ENCODE measurements at places on chromosomes 16 and 17.
A peak's percentile ranks its signal among the peaks of the same experiment; 100 is the strongest.

- DNase-seq, result no peak
These were observed 1.7 kb upstream of the METTL22 start for GRCh38 chr16:8619671-8620370.

DNA sequence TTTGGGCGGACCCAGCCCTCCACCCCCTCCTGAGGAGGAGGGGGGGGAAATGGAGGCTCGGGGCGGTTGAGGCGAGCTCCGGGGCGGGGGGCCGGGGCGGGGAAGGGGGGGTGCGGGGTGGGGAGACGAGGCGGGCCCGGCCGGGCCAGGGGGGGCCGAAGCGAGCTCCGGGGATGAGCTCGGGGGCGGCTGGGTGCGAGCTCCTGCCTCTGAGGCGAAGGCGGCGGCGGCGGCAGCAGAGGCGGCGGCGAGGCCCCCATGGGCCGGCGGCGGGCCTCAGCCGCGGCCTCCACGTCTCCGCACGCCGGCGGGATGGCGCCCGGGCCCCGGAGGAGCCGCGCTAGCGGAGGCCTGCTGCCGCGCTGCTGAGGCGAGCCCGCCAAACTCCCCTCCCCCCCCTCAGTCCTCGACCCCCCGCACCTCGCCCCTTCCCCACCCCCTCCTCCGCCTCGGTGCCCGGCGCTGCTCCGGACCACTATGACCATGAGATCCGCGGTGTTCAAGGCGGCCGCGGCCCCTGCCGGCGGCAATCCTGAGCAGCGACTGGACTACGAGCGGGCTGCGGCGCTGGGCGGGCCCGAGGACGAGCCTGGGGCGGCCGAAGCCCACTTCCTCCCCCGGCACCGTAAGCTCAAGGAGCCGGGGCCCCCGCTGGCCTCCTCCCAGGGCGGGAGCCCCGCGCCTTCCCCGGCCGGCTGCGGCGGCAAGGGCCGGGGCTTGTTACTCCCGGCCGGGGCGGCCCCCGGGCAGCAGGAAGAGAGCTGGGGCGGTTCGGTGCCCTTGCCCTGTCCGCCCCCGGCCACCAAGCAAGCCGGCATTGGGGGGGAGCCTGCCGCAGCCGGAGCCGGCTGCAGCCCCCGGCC, 596 bp downstream of the MSL1 start:
- DNase-seq, result peak; percentile 29

GRCh38 chr16:1741553-1742165, 29.7 kb downstream of the NME3 start:
- no peak for DNase-seq

DNA sequence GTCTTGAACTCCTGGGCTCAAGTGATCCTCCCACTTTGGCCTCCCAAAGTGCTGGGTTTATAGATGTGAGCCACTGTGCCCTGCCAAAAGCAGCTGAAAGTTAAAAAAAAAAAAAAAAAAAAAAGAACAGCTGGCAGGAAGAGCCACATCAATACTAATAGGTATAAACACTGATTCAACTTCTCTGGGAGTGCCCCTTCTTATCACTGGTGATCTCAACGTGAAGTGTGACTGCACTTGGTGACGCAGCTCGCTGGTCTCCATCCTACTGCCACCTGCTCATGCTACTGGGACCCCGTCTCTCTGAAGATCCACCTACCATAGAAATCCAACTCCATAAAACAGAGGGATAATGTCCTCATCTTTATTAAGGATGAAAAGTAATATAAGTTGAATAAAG, 40.8 kb downstream of the RNF157 start:
- no peak for DNase-seq

DNA sequence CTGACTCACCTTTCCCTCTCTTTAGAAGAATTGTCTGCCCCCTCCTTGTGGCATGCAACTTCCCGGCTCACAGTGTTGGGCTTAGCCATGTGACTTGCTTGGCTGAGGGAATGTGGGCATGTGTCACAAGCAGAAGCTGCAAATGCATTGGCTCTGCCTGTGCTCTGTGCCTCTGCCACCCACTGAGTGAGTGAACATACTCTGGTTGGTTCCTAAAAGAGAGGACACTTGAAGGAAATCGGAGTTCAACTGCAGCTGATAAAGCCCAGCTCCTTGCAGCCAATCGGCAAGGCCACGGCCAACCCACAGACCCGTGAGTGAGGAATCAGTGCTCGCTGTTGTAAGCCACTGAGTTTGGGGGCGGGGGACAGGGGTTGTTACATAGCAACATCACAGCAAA, 10.9 kb upstream of the GINS2 start:
- DNase-seq, result no peak

- no peak for DNase-seq
These were observed 3.0 kb downstream of the CD79B start for GRCh38 chr17:63928966-63929695.

DNA sequence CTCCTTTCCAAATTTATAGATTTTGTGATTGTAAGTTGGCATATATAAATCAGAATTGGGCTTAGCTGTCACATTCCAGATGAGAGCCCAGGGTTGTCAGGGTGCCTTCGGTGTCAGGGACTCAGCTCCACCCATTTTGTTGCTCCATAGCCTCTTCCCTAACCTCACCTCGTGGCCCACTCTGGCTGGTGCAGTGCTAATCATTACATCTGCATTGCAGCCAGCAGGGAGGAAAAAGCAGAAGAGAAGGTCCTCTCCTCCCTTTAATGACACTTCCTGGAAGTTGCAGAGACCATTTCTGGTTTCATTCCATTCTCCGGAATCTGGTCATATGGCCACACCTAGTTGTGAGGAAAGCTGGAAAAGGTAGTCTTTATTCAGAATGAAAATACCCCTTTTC, 113.3 kb downstream of the CCT6B start:
- DNase-seq, result peak; percentile 11

GRCh38 chr17:45432405-45433158, at the start of gene ARHGAP27:
Gene ARHGAP27 (minus strand): TSS chr17:45432870. CDS start chr17:45430279, 2,591 bp downstream.
- peak; percentile 42 for DNase-seq

- DNase-seq, result no peak
These were observed 502.2 kb upstream of the ZFHX3 start for GRCh38 chr16:73549984-73550631.

DNA sequence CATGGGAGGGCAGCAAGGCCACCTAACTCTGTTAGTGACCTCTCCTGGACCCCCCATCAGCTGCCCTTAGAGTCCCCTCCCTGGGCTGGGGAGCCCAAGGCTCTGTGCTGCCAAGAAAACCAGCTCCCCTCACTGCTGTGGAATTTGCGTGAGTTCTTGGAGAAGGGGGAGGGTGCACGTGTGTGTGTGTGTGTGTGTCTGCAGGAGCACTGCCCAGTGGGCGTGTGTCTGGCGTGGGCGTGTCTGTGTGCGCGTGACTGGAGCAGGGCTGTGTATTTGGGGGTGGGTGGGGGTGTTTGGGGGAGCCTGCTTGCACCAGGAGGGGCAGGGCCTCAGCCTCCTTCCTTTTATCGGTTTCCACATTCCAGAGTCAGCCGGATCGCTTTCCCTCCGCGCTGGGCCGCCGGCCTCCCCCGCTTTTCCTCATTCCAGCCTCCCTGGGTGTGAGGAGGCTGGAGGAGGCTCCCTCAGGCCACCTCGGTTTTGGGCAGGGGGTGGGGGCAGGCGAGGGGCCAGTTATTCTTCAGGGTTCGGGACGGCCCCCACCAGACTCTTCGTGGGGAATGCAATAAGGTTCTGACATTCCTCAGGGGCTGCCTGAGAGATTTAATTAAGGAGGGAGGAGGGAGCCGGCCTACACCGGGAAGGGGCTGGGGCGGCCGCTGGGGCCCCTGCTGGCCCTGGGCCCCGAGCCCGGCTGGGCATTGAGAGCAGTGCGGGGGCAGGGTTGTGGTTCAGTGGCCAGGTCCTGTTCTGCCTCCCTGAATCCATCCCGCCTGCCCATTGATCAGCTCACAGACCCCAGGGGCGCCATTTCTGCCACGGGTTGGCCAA, 2.5 kb downstream of the VASN start:
- DNase-seq, result no peak

DNA sequence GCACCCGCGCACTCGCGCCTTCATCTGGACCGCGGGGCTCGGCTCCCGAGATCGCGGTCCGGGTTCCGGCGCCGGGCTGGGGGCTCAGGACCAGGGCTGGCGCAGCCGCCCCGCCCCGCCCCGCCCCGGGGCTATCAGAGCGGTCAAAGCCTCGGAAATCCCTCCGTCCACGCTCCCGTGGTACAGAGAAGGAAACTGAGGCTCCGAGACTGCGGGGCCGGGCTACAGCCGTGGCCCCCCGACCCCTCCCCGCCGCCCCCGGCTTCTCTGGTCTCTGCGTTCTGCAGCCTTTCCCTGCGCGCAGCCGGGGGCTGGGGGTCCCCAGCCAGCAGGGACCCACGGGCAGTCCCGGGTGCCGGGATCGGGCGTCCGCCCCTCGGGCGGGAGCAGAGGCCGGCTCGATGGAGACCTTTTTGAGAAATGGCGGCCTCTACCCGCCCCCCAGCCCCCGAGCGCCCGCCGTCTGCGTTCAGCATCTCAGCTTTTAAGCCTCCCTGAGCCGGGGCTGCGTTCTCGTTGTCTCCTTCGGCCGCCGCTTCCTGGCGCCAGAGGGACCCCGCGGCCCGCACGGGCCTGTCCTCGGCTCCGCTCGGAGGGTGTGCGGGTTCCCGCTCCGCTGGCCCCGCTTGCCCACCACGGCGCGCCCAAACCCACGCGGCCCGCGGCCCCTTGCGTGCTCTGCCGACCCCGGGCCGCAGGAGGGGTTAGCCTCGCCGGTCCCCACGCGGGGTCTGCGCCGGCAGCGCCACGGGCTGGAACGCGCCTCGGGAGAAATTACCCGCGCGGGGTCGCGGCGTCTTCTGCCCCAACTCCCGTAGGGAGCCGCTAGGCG, 1.5 kb upstream of the NPTX1 start:
- no peak for DNase-seq

DNA sequence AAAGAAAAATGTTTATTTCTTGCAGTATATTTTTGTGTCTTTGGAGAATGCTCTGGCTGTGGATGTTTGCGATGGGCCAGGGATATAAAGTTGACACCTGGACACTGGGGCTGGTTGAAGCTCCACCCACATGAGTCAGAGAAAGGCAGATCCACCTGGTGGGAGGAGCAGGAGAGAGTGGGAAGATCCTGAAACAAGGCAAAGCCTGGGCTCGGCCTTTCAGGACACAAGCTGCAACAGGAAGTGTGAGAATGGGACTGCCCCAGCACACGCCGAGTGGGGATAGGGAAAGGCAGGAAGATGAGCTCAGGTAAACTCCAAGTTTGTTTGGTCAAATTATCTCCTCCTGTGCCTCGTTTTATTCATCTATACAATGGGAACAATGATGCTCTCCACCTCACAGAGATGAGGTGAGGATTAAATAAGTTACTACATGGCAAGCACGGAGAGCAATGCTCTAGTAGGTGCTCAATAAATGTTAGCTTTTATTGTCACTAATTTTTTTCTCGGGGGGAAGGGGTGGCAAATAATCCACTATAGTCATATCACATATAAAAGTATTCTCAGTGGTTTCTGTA, 21.4 kb upstream of the PITPNM3 start:
- DNase-seq, result no peak

DNA sequence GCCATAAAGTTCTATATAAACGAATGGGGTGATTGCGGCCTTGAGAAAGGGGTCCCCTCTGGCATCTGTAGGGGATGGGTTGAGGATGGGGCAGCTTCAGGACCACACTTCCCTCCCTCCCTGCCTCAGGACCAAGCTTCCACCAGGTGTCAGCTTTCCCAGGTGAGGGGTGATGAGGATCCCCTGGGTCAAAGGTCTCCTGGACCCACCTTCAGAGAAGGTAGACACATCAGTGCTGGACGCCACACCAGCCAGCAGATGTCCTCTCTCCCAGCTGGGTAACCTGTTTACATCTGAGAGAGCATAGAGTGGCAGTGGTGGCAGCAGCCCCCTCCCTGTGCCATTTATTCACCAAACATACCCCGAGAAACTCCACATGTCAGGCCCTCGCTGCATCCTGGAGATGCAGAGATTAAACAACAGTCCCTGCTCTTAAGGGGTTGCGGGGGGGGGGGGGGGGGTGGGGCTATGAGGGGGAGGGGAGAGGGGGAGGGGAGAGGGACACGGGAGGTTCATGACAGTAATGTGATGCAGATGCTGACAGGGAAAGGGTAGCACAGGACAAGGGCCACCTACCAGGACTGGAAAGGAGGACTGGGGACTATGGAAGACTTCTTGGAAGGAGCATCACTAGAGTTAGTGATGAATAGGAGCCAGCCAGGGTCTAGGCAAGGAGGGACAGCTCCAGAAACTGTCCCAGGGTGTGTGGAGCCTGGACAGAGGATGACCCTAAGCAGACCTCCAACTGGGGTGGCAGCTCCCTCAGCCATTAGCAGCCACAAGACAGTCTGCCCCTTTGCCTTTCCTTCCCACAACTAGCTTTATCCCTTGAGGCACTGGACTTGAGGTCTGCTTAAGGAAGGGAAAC, 5.0 kb downstream of the PROCA1 start:
- no peak for DNase-seq

DNA sequence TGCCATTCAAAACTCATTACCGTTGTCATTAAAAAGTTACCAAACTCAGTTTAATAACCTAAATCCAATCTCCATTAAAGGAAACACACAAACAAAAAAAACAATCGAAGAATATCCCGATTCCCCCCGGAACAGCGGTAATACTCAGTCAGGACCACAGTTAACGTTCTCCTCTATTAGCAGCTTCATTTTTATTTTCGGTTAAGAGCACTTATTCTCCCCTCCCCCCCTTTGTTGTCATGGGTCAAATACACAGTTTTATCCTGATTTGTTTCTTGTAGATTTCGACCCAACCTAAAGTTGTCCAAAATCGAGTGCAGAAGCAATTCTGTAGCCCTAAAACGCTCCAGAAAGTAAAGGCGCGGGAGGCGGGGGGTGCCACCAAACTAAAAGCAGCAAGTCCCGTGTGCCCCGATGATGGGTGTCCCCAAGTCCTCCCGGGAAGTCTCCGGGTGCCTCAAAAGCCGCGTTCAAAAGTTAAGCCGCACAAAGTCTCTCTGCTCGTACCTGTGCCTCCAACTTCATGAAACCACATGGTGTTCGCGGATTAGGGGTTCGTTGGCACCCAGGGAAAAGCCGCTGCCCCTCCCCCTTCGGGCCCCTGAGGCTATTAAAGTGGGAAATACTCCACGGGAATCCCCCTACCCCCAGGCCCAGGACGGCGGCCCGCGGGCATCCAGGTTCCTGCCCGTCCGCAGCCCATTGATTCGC, 996 bp downstream of the SUMO2 start:
- peak; percentile 31 for DNase-seq

GRCh38 chr16:1188432-1189189, 35.7 kb downstream of the CACNA1H start:
- DNase-seq, result peak; percentile 11

GRCh38 chr17:16915752-16916556, 56.0 kb downstream of the TNFRSF13B start:
- DNase-seq, result no peak

DNA sequence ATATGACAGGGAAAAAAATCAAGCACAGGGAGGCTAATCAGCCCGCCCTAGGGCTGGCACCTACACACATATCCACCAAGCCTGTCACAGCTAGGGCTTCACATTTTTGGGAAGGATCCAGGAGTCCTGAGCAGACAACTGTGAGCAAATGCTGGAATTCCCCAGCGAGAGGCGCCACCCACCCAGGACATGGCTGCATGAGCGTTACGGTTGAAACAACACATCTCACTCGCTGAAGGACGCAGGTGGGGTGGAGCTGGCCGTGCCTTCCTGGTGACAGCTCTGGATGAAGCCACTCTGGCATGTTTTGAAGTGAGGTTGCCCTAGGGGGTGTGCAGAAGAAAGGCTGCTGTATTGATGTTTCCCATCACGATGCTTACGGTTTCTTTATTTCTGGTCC, 315.1 kb upstream of the EEF2KMT start:
- no peak for DNase-seq

- DNase-seq, result no peak
These were observed 21.7 kb upstream of the ABCC11 start for GRCh38 chr16:48269011-48269410.

GRCh38 chr17:16987830-16988601, 16.1 kb upstream of the TNFRSF13B start:
- peak; percentile 11 for DNase-seq

GRCh38 chr16:56684926-56685590, 2.8 kb downstream of the MT1X start:
- DNase-seq, result no peak
